Activated T-helper 17 cell treated with anti-CD3 and anti-CD28 coated beads, Interleukin-2, amount 50 U/mL, for 72 hours (primary cell): ENCODE measurements at places on chromosomes 3 and 15.
A peak's percentile ranks its signal among the peaks of the same experiment; 100 is the strongest.

DNA sequence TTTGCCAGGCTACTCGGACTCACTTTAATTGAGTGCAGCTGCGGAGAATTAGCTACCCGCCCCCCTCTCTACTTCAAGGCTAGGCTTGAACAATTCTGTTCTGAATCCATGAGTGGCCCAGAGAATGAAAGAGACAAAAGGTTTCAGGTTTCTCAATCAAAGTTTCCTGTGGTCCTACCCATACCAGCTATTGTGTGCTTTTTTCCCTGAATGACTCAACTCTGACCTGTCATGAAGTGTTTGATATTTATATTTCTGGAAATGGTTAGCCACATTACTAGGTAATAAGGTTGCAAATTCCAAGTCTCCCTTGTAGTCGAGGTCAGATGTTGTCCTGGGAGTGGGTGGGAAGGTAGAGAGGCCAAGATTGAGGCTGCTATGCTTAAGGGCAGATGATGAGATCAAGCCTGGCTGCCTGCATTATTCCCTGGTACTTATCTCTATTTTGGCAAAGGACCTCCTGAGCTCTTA lies 392.7 kb upstream of the TBL1XR1 start:
- peak; percentile 88 for ATAC-seq

- ATAC-seq, result no peak
These were observed 122.9 kb downstream of the ARRDC4 start for GRCh38 chr15:98083203-98083910.

GRCh38 chr3:43212914-43213611 lies 73.3 kb upstream of the SNRK start:
- no peak for ATAC-seq

DNA sequence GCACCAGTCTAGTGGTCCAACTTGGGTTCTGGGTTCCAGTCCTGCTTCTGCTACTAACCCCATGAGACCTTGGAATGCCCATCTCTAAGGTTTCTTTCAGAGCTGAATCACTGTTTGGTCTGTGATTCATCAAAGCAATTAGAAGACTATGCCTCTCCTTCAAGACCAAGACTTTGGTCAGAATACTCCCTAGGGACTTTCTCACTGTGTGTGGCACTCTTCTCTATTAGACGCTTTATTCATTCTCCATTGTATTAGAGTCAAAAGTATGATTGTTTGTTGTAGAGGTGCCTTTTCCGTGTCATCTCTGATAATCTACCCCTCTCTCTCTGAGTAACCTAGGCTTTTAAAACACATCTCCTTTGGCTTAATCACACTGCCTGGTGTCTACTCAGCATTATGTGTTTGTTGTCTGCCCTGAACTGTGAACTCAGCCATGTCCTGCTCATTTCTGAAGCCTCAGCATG lies 90.5 kb downstream of the LPP start:
- peak; percentile 91 for ATAC-seq

DNA sequence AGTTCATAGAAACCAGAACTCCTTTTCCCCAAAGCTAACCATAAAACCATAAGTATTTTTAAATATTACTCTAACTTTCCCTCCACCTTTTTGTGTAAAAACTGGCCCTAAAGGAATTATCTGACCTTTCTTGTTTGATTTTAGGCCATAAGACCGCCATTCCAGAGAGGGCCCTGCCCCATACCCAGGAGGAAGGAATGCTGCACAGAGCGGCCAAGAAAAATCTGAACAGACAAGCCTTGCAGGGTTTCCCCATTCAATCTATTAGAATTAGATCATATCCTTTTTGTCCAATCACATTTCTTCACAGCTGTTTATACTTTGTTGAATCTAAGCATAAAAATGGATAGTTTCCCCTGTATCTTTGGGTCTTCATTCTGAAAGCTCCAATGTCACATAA lies 97.1 kb downstream of the B3GALNT1 start:
- no peak for ATAC-seq

DNA sequence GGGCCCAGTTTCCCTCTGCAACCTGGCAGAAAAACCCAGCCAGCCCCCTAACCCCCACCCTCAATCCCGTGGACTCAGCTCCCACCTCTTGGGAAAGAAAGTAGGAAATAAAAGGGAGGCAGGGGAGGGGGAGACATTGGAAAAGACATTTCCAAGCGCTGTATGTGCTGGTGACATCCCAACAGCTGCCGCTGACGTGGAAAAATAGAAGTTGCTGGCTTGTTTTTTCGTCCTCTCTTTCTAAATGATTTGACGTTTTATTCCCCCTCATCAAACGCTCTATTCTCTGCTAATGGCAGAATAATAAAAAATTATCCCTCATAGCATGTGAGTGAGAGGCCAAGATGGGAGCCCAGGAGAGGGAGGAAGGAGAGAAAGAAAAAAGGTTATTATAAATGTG lies 76.1 kb downstream of the LINGO1 start:
- no peak for ATAC-seq

GRCh38 chr3:171986757-171987518 lies 52.4 kb upstream of the FNDC3B start:
- no peak for ATAC-seq
